ENCODE measurements at places on chromosomes 4 and X.

- no peak for DNase-seq
Measured at GRCh38 chr4:78656968-78657445, 105.4 kb downstream of the ANXA3 start.

- no peak for DNase-seq
Measured at GRCh38 chr4:3246458-3247398, 2.2 kb upstream of the MSANTD1 start.

DNA sequence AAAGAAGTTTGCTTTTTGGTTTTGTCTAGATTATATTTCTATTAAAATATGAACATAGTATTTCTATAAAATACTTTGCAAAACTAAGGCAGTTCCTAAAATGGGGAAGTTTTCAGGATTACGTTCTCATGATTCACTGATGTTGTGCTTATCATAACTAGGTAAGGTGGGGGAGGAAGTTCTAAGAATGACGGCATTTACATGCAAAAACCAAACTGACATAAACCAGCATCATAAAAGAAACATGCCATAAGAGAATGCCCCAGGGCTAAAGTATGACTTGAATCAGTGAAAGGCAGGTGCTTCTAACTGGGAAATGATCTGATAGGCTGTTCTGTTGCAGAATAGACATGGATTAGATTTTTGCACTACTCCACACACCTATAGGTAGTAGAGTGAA is 204.7 kb upstream of the JADE1 start:
- no peak for DNase-seq

DNA sequence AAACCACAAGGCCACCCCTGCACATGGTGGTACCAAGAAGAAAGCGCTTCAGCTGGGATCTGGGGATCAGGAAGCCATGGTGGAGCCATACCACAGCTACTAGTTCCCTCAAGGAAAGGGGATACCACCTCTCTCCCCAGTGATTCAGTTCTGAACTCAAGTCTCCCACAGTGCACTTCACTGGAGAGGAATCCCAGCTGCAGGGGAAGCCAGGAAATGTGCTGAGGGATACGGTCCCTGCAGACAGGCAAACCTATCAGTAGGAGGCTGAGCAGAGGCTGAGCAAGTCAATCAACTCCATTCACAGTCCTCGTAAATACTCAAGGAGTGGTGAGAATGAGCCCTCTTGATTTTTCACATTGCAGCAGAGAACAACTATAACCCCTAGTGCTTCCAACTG is 11.0 kb downstream of the TMEM192 start:
- DNase-seq, result no peak

GRCh38 chrX:23317799-23318724 is 16.6 kb upstream of the PTCHD1 start:
- peak; percentile 34 for DNase-seq

GRCh38 chr4:185657183-185657582 is 121.9 kb upstream of the PDLIM3 start:
- DNase-seq, result no peak

- no peak for DNase-seq
Measured at GRCh38 chr4:140213116-140213515, 59.1 kb upstream of the MAML3 start.

- no peak for DNase-seq
Measured at GRCh38 chrX:152925835-152926234, 28.0 kb downstream of the ZNF185 start.

- DNase-seq, result no peak
Measured at GRCh38 chr4:16124232-16124631, 40.4 kb upstream of the PROM1 start.

Data from Caco-2 (cell line).